ENCODE measurements at places on chromosomes 6 and 20.

- no peak for DNase-seq
Observed at GRCh38 chr6:97669191-97670031, 386.4 kb upstream of the MMS22L start.

DNA sequence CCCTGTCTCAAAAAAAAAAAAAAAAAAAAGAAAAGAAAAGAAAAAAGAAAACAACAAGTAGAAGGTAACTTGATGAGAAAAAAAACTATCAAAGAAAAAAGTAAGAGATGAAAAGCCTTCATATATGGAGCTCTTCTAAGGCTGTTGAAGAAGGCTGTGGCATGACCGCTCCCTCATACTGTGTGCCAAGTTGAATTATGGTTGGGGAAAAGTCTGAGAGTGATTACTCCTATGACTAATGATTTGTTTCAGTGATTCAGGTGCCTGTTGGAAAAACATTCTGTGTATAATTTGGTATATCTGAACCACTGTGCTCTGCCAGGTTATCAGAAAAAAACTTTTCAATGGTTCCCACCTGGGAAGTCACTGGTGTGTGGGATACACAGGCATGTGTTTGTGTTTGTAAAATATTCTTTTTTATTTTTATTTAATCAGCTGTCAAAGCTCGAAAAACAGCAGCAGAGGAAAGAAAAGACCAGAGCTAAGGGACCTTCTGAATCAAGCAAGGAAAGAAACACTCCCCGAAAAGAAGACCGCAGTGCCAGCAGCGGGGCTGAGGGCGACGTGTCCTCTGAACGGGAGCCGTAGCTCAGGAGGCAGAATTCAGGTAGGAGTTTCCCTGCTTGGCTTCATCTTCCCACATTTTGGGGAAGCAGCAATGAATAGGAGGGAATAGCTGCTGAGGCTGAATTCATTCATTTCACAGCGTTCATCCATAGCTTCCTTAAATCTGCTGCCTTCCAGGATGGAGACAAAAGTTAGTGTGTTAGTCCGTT is 69.7 kb upstream of the SCP2D1 start:
- no peak for DNase-seq

DNA sequence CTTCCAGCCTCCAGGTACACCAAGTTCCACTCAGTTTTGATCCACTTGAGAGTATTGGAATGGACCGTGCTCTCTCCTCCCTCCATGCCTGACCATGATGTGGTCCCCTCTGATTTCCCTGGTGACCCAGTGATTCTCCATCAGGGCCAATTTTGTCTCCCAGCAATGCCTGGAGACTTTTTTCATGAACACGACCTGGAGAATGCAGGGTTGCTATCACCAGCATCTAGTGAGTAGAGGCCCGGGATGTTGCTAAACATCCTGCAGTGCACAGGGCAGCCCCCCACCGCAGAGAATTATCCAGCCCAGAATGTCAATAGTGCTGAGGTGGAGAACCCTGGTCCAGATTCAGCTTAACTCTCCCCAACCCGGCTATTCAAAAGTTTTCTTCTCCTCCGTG is 134.0 kb upstream of the RREB1 start:
- no peak for DNase-seq

DNA sequence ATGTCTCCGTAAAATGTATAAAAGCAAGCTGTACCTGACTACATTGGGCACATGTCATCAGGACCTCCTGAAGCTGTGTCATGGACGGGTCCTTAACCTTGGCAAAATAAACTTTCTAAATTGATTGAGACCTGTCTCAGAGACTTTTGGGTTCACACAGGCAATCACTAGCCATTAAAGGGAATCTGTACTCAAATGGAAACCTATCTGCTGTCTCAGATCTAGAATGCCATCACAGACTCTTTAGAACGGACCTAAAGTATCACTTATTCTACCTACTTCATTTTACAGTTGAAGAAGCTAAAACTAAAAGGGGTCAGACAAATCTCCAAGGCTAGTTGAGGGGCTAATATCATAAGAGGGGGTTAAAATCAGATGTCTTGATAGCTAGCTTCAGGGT is 11.1 kb downstream of the SAMD3 start:
- no peak for DNase-seq
